ENCODE measurements at places on chromosomes 11 and 22.

DNA sequence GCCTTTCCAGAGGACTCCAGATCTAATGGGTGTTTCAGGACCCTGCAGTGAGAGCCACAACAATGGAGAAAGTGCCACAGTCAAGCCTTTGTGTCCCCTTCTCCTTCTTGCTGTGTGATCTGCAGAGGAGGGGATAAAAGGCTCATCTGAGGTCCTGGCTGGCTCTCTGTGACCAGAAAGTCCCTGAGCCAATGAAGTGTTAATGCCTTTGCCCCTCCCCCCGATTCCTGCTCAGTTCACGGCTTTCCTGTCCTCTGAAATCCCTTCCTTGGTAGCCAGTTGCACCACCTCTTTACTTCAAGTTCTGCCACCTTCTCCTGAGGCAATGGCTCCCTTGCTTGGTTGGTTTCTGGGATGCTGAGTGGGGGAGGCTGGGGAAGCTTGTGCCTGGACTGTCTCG lies 47.6 kb downstream of the FLI1 start:
- no peak for DNase-seq

DNA sequence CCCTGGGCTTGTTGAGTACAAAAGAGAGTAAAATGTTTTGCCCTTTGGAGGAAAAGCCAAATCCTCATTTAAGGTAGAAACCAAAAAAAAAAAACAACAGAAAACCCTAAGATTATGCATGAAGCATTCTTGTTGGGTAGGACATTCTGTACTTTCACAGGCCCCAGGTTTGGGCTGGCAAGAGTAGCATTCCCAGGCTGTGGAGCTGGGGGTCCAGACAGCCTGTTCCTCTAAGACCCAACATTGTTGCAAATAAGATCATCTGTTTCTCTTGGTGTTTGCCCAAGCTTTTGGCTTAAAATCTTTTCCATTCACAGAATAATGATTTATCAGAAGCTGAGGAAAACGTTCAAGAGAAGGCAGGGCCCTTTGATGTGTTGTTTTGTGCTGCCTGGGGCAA lies 123.8 kb downstream of the MICAL2 start:
- DNase-seq, result no peak

DNA sequence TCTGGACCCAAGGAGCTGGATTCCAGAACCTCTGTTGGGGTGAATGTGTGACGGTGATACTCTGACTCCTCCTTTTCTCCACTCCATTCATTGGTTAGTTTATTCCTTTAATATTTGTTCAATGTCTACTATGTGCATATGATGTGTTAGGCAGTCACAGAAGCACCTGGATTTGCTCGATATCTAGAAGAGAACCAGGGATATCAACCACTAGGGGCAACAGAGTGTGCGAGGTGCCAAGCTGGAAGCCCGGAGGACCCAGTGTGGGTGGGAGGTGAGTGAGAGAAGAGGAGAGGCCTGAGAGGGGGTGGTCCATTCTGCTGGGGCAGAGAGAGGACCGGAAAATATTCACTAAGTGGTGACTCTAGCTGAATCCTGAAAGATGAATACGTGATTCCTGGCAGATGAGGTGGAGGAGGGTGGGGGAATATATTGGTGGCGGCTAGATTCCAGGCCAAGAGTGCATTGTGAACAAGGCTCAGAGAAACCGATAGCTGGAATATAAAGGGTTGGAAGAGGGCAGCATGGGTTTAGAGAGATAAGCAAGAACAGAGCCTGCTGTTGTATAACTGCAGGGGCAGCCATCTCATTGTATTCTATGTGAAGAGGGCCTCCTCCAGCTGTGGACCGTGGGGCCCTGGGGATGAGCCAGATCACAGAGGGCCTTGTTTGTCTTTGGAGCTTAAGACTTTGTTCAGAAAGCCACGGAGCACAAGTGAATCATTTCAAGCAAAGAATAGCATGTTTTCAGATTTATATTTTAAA lies 6.9 kb upstream of the TIMP3 start:
- DNase-seq, result no peak

DNA sequence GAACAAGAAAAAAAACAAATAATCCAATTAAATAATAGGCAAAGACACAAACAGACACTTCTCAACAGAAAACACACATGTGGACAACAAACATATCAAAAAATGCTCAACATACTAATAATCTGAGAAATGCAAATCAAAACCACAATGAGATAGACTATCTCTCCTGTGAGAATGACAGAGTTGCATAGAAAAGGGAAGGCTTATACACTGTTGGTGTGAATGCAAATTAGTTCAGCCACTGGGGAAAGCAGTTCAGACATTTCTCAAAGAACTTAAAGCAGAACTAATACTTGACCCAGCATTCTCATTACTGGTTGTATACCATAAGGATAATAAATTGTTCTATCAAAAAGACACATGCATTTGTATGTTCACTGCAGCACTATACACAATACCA lies 637.8 kb upstream of the LUZP2 start:
- DNase-seq, result no peak

DNA sequence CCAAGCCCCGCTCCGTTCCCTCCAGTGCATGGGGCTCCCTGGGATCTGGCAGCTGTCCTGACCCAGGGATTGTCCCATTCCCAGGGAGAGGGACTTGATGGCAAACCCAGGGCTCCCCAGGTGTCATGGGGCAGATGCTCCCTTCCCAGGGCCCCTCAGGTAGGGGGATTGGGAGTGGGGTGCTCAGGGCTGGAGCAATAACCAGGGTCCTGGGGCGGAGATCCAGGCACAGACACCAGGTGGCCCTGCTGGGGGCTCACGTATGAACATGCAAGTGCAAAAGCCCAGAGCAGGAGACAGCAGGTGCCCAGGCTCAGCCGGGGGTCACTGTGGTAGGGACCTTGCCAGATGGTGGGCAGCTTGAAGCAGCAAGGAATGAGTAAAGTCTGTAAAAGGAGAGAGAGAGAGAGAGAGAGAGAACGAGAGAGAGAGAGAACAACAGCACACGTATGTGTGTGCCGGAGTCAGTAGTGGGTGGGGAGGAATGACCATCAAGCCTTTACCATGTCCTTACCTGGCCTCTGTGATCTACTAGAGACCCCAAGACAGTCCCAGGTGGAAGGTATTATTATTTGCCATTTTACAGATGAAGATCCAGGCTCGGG lies 19.3 kb upstream of the MPPED1 start:
- DNase-seq, result no peak

DNA sequence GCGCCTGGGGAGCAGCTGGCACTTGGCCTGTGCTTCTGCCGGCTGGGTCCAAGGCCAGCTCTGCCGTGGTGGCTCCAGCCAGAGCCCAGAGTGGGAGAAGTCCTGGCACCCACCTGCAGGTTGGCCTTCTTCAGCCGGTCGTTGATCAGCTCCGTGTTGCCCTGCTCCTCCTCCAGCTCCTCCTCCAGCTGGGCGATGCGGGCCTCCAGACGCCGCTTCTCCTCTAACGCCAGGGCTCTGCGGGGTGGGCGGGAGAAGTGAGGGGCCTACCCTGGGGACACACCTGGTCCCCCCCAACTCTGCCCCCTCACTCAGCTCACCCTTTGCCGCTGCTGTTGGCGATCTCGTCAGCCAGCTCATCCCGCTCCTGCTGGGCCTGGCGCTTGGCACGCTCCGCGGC lies 32.6 kb downstream of the APOL1 start:
- DNase-seq, result no peak

GRCh38 chr11:111399187-111400031 lies 20.3 kb upstream of the POU2AF1 start:
- no peak for DNase-seq

- DNase-seq, result no peak
Observed at GRCh38 chr22:37493979-37494378, 7.8 kb upstream of the MFNG start.

GRCh38 chr11:2590965-2591754 lies 108.6 kb downstream of the KCNQ1OT1 start:
- DNase-seq, result no peak

- DNase-seq, result no peak
Observed at GRCh38 chr11:29163231-29163630, 853.6 kb downstream of the KCNA4 start.
